ENCODE measurements at places on chromosomes 12 and 14.
A peak's percentile ranks its signal among the peaks of the same experiment; 100 is the strongest.

- no peak for DNase-seq
Observed at GRCh38 chr14:97802430-97803373, 1005.5 kb downstream of the VRK1 start.

- DNase-seq = no peak
Observed at GRCh38 chr14:60163693-60164092, 1.5 kb downstream of the DHRS7 start.

DNA sequence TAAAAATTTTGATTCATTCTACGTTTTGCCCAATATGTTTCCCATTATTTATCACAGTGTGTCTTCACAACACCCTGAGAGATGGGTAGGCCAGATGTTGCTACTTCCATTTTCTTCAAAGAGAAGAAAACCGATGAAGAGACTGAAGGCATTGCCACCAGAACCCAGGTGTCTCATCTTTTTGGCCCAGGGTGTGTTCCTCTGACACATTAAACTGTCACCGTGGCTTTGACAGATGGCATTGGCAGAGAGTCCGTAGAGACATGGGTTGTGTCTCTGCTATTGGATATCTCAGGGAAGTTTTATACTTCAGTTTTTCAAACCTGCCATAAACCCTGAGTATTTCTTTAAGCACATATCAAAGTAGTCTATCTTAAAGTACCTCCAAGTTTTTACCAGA is 11.3 kb upstream of the NUDT4 start:
- DNase-seq = no peak

DNA sequence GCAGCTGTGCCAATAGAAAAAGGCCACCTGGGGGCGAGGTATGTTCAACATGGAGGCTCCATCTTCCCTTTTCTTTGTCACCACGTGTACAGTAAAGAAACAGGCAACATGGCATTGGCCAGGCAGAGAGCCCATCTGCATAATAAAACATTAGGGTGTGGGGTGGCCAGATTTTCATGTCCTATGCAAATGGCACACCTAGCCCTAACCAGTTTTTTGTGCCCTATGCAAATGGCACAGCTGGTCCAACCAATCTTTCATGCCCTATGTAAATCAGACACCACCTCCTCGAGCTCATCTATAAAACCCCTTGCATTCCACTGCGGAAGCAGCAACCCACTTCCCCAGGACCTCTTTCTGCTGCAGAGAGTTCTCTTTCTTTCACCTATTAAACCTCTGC is 149.1 kb upstream of the RGS6 start:
- DNase-seq = no peak

GRCh38 chr14:56650048-56650447 is 70.5 kb downstream of the TMEM260 start:
- peak; percentile 29 for DNase-seq

GRCh38 chr12:53207042-53207441 is at the start of gene ITGB7:
ITGB7 (minus strand) TSS chr12:53207251; CDS start chr12:53200443, 6,808 bp downstream.
- no peak for DNase-seq

GRCh38 chr14:52283099-52283498 is 15.6 kb downstream of the PTGDR start:
- no peak for DNase-seq

DNA sequence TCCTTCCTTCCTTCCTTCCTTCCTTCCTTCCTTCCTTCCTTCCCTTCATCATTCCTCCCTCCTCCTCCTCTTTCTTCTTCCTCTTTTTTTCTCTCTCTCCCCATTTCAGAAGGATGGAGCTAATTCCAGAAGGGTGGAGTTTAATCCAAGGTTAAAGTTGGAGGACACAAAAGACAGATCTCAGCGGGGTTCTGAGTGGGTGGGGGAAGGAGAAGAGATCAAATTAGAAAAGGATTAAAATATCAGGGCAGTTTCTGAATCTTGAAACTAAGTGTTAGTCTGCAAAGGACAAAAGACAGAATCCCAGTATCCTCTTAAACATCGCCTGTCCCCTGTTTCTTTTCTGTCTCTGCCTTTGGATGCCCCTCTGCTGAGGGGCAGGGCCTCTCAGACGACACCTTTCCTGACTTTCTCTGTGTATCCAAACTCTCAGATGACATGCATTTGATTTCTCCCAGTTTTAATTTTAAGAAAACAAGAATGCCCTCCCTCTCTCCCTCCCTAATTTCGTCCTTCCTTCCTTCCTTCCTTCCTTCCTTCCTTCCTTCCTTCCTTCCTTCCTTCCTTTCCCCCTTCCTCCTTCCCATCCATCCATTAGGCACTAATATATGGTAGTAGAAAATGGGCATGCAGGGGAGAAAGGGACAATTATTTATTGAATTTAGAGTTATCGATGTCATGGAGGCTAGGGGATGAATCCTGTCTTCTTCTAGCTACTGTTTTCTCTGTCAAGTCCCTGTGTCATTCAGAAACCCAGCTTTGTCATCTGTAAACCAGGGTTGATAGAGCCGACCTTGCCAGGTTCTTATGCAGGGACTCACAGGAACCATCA is 269.1 kb downstream of the VRK1 start:
- DNase-seq = no peak

DNA sequence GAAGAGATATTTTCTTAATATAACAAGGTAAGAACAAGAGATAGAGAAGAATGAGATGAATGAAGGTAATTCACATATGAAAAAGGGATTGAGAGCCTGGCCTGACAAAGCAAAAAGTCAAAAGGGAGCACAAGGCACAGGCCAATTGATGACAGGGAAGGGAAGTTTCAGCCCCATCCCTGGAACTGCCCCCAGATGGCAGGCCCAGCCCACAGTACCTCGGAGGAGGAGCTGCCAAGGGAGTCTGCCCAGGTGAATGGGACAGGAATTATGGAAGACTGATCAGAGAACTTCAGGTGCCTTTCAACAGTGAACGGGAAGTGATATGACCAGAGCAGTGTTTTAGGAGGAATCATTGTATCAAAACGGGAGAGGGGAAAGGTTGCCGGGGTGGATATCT is 15.7 kb downstream of the SNRPF start:
- DNase-seq = no peak

DNA sequence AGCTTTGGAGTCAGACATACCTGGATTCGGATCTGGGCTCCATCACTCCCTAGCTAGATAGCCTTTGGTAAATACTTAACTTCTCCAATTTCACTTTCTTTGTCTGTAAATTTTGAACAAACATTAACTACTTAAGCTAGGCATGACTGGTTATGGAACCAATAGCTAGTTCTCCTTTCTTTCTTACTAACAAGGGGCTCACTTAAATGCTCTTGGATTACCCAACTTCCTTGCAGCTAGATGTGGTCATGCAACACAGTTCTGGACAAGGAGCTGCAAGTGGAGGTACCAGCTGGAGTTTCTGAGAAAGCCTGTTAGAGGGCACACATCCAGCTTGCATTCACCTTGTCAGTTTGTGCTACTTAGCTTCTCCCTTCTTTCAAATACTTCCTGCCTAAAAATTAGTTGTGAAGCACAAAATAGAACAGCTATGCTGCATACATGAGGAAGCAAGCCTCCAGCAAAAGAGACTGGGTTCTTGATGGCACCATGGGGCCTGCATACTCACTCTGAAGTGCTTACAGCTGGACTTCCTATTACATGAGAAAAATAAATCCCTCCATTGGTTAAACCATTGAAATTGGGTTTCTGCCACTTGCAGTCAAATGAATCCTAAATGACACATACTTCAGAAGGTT is 210.1 kb upstream of the EEA1 start:
- DNase-seq = no peak

GRCh38 chr14:72801381-72801812 is 92.5 kb downstream of the DPF3 start:
- DNase-seq = no peak

DNA sequence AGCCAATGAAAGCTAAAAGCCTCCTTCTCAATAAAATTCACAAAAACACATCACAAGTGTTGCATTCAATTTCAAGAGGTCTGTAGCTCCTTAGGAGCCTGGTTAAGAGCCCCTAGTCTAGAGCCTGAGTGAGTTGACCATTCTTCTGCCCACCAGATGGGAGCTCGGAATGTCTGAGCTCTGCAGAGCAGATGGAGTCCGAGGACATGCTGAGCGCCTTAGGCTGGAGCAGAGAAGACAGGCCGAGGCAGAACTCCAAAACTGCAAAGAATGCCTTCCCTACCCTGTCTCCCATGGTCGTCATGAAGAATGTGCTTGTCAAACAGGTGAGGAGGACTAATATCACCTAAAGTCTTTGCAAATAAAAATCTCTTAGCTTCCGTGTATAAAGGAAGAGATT is 11.6 kb downstream of the CIPC start:
- DNase-seq = no peak

GRCh38 chr14:70638416-70638815 is 3.3 kb upstream of the TTC9 start:
- DNase-seq = no peak

DNA sequence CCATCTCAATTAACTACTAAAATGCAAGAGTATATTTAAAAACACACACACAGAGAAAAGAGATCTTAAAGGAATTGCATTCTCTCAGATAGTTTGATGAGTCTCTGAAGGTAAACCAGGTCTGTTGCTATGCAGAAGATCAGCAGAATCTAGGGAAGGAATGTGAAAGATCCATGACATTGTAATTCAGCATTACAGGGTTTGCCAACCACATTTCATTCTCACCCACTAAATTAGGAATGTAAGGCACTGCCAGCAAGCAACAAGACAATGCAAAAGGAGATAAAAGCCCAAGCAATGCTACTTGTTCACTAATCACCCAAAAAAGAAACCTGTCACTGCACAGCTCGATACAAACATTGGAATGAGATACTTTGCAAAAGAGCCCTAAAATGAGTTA is 106.3 kb downstream of the LRIG3 start:
- DNase-seq = no peak

- no peak for DNase-seq
Observed at GRCh38 chr12:116964054-116965050, 53.6 kb downstream of the FBXW8 start.

DNA sequence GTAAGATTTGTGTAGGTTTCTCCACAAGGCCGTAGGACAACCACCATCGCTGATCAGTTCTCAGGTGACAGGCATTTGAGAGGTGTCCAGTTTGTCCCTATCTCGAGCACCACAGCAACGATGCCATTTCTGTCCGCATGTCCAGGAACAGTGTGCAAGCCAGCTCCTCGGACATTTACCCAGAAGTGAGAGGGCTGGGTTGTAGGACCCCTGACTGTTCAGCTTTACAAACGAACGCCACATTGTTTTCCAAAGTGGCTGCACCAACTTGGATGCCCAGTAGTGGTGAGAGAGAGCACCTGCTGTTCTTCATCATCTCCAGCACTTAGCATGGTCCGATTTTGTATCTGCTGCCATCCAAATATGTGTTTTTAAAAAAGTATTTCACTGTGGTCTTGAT is 38.6 kb downstream of the CYP46A1 start:
- no peak for DNase-seq

- DNase-seq = no peak
Observed at GRCh38 chr14:72892879-72893635, 844 bp downstream of the DPF3 start.

DNA sequence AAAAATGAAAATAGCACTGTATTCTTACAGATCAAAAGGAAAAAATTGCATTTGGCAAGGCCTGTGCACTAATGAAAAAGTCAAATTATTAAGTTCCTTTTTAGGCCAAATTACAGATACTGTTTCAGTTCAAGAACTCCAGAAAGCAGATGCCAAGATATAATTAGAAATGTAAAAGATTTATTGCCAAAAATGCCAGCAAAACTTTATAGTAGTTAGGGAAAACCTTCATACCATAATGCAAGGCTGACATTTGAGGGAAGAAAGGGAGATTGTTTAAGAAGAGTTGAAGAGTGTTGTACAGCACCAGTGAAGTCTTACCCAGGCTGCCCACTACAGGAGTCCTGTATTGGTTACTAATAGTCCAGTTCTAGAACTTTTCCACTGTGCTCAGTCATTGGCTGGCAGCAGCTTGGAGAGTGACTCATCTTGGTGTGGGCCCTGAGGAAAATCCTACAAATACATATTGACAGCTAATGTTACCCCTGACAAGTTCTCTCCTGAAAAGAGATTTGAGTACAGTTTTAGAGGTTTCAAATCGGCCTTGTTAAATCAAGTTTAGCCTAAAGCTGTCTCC is 600.4 kb downstream of the C12orf50 start:
- no peak for DNase-seq

DNA sequence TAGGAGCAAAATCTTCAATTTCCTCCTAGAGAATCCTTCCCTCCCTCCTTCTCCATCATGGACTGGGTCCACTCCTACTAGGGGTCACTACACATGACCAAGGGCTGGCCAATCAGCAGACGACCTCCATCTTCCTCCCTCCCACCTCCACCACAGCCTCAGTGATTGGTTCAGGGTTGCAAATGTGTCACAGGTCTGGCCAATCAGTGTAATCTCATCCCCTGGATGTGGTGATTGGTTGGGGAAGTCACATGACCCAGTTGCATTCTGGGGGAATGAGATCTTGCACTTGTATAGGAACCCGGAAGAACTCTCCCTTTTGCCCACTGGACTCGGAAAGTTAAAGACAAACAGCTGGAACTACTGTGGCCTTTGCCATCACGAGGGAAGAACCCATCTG is 169.2 kb downstream of the PIWIL1 start:
- no peak for DNase-seq

GRCh38 chr14:31400031-31400638 is 20.2 kb downstream of the HEATR5A start:
- no peak for DNase-seq

GRCh38 chr12:7259060-7259459 is 44.8 kb upstream of the ACSM4 start:
- DNase-seq = no peak

DNA sequence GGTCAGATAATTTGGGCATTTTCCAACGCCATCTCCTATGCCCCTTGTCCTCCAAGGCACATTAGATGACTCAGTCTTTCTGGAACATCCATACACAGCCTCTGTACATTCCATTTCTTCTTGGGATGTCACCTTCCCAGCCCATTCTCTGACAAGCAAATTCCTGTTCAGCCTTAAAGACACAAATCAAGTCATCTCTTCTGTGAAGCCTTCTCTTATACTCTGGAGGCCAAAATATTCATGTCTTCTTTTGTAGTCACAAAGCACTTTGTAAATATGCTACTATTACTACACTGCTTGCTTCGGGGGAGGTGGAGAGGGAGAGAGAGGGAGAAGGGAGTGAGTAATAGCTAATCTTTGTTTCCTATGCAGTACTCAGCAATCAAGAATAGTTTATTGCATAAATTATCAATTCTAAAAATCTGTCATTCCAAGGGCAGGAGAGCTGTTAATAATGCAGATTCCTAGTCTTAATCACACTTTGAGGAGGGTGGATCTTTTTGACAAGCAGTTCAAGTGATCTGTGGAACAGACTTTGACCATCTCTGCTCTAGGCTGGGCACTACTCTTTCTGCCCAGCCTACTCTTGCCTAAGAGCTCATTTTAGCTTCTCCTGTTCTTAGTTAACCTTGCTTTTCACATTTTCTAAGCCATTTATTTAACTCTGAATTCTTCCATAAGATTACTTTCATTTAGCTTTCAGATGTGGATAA is 27.9 kb downstream of the KCNMB4 start:
- DNase-seq = no peak
